ENCODE measurements at places on chromosomes 16 and 17.

DNA sequence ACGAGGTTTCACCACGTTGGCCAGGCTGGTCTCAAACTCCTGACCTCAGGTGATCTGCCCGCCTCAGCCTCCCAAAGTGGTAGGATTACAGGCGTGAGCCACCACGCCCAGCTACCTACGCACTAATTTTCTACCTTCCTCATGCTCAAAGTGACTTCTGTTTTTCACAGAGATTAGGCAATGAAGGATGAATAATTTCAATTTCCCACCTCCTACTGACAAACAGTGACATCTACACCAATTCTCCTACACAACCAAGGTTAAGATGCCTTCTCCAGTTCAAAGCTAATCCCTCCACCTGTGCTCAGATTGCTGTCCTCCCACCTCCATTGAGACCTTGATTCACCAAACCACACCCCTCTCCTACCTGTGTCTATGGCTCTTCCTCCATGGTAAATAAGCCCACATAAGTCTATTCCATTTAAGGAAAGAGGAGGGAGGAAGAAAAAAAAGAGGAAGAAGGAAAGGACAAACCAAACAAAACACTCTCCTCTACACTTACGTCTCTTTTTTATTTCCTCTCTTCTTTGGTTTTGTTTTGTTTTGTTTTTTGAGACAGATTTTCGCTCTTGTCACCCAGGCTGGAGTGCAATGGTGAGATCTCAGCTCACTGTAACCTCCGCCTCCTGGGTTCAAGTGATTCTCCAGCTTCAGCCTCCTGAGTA is 5.5 kb upstream of the MED11 start:
- DNase-seq, result no peak

GRCh38 chr17:65688307-65688706 is 126.9 kb upstream of the AXIN2 start:
- no peak for DNase-seq

DNA sequence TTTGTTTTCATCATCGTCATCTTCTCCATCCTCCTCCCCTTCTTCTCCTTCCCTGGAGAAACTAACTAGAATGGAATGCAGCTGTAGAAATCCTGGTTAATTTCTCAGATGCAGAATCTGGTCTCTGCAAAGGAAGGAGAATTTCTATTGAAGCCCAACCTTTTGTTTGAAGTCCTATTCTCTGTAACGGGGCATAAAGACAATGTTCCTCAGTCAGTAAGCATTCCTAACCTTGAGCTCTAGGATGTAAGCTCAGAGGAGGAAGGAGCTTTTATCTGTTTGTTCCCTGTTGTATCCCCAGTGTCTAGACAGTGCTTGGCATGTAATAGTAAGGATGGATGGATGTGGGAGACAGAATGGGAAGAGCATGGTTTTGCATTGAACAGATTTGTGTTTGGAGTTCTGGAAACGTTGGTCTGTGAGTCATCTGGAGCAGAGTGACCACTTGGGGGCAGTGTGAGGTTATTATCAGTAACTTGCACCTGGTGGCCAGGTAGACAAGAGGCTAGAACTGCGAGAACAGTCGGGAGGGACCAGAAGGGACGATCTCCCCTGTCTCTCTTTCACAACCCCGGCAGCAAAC is 363.7 kb downstream of the SNX29 start:
- no peak for DNase-seq

- DNase-seq, result no peak
Measured at GRCh38 chr17:59391021-59391420, 59.6 kb downstream of the YPEL2 start.

GRCh38 chr16:81973737-81974136 is 37.5 kb downstream of the SDR42E1 start:
- no peak for DNase-seq

DNA sequence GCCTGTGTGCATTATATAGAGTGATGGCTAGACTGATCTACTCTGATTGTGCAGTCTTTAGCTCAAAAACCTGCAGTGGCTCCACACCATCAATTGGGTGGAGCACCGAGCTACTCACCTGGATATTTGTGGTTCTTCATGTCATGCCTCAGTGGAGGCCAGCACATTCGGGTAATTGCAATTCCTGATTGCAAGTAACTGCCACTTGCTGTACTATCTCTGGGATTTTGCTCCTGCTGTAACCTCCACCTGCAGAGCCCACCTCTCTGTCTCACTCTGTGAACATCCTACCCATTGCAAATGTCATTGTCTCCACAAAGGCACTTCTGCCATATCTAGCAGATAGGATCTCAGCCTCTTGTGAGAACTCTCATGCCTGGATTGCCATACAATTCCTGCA is 1.7 kb upstream of the CCL1 start:
- DNase-seq, result no peak

- DNase-seq, result no peak
Measured at GRCh38 chr17:74599448-74599939, 7.4 kb upstream of the CD300LD start.

DNA sequence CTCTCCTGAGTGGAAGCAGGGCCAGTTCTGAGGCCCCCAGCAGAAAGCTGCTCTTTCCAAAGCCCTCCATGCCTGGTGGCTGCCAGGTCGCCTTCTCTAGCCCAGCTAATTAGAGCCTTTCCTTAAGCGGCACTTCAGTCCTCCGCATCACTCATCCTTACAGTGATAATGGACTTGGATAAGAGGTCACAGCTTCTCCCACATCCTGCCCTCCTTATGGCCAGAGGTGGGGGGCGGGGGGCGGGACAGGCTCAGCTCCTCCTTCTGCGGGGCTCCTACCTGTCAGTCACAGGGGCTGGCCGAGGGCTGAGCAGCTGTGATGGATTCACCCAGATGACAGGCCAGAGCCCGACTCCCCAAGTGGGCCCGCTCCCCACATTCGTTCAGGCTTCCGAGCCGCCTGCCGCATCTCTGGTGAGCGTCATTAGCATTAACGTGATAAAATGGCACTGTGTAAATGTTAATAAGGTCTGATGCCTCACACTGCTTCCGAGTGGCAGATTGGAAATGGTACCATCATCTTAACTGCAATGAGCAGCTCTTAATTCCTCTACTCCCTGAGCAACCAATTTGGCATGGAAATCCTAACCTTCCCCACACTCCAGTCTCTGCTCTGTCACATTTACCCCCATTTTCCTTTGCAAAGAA is 41.3 kb downstream of the GRIN2C start:
- DNase-seq, result no peak

DNA sequence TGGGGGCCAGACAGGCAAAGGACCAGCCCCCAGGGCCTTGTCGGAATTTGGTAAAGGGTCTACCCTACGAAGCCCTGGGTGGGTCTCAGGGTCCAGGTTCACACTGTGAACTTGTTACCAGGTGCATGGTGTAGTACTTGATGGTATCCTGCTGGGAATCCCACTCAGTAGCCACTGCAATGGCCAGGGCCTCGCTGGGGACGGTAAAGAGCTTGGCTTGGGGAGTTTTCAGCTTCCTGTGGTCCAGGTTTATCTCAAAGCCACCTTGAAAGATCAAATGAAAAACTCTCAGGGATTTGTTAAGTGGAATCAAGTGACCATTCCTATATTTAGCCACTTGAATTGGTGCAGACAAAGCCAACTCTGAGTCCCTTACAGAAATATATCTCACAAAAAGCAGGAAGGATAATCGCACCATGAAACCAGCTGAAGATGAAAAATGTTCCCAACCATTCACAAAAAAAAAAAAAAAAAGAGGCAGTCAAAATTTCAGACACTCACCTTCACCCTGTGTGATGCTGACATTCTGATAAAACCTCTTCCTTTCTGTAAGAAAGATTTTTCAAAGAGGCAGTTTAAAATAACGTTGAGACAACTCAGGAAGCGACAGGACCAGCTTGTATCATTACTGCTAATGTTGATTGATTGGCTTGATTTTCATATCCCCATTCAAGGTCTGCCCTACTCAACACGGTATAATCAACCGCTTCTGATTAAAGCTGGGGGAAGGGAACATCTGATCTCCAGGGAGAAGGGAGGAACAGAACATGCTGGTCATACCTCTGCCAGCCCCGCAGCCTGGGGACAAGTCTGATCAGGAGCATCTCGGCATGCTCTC is 10.6 kb downstream of the ATPAF2 start:
- no peak for DNase-seq

GRCh38 chr16:56421313-56421712 is 4.0 kb downstream of the AMFR start:
- no peak for DNase-seq

DNA sequence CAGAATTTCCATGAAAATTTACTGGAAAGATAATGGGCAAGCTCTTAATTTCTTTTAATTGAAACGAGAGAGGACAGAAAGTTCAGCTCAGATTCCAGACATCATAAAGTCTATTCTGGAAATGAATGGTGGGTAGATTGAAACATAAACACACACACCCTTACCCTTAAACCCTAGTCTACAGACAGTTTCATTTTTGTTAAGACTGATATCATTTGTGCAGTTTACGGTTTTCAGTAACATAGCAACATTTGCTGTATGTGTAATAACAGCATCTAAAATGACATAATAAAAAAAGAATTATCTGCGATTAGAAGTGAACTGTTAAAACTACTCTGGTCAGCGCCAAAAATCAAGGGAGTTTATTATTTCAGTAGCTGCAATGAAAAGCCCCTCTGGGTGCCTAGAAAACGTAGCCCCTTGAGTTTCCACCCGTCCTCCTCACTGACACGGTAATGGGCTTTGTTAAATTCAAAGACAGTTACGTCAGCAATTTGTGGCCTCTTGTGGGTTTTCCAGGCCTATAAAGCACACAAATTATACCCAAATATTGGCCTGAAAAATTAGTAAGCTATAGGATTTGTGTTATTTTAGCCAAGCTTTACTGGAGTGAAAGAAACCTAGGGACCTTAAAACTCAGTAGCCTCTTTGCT is 520.6 kb upstream of the SOX9 start:
- DNase-seq, result no peak

GRCh38 chr17:76584427-76585032 is 1.1 kb downstream of the ST6GALNAC2 start:
- DNase-seq, result peak; percentile 72

DNA sequence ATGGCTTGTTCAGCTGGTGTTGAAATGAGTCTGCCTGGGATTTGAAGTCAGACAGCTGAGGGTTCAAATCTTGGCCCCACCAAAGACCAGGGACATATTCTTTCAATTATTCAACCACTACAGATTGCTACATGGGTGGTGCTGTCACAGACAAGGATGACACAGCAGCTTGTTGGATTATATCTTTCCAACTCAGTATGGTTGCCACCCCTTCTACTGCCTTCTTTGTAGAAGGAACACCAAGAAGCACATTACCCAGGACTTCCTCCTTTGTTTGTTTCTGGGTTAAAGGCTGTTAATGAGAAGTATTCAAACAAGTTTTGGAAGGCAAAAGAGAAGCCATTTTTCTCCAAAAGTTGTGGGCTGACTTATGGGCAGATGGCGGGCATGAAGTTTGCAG is 78.6 kb downstream of the COPRS start:
- no peak for DNase-seq

DNA sequence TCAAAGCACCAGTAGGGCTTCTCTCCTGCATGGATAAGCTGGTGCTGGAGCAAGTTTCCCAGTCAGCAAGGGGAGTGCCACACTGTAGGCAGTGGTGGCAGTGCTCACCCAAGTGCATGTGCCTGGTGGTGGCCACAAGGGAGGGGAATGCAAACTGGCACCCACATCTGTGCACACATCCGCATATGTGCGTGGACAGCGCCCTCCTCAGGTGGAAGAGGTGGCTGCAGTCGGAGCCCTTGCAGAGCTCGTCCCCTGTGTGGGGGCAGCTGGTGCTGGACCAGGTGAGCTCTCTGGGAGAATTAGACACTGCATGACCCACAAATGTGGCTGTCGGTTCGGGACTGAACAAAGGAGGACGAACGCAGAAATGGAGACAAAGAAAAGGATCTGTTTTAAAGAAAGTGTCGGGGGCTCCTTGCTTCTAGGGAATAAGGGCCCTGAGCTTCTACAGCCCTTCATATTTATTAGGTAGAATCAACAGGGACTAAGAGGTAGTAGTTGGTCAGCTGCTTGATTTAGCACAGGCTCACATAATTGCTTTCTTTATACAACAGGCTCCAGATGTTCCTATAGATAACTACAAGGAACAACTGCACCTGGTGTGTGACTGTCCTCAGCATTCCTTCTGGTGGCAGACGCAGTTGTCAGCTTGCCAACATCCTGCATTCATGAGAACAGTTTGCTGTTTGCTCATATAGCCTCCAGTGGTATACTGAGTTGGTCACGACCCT is 5.3 kb upstream of the ZNF689 start:
- peak; percentile 80 for DNase-seq

Measured in ecto neural progenitor cell (in vitro differentiated cells).